Cardiac muscle cell (in vitro differentiated cells and primary cell): ENCODE measurements at places on chromosomes 6 and 20.
A peak's percentile ranks its signal among the peaks of the same experiment; 100 is the strongest.

DNA sequence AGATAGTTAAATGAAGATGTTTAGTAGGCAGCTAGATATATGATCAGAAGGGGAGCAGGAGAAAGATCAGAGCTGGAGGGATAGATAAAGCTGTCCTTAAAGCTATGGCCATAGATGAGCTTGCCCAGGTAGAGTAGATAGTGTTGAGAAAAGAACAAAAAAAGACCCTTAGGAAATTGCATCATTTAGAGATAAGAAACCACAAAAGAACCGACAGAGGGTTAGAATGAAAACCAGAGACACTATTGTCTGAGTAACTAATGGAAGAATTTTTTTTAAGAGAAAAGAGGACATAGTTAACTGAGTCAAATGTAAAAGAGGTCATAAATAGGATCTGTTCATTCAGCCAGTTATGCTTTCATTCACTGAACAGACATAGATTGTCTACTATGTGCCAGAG lies 101.8 kb downstream of the TNFAIP3 start:
- H3K4me1 ChIP-seq = no peaks in the 10 kb centered on the region
- H3K27me3 ChIP-seq = no peaks in the 10 kb centered on the region
- no peak overlapping the region for H3K27ac ChIP-seq
- no peak for DNase-seq
- no peaks in the 10 kb centered on the region for H3K36me3 ChIP-seq

- no peak for DNase-seq
- no peak overlapping the region for H3K4me3 ChIP-seq
- H3K27ac ChIP-seq = no peak overlapping the region
- no peaks in the 10 kb centered on the region for H3K4me1 ChIP-seq
- no peaks in the 10 kb centered on the region for H3K27me3 ChIP-seq
Observed at GRCh38 chr6:170273191-170273590, 17.7 kb downstream of the DLL1 start.

DNA sequence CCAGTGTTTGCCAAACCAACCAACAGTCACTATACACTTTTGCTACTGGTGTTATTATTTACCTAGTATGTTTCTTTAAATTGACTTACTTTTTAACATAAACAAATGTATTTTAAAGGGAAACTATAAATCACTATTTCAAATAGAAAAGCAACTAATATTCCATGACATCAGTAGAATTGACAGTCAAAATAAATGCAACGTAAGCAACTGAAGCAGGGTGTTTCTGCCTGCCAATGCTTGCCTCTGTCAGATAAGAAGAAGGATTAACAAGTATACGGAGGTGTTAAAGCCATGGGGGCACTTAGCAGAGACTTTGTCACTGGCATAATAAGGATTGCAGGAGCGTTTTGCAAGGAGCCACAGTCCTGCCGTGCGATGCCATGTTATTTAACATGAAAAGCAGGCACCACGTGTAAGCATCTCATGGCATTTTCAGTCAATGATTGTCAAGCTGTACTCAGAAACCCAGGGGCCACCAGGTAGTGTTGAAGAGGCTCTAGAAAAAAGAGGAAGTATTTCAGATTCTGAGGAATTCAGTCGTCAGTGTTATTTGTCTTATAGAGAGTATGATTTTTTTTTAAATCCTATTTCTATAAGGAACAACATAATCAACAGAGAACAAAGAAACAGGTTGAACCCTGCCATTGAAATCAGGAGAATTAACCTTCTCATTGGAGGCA lies 131.7 kb downstream of the BFSP1 start:
- peaks cover 5% of the 10 kb centered on the region for H3K4me1 ChIP-seq
- H3K27ac ChIP-seq = no peak overlapping the region
- H3K4me3 ChIP-seq = no peak overlapping the region
- no peaks in the 10 kb centered on the region for H3K36me3 ChIP-seq
- no peak for DNase-seq

GRCh38 chr20:47360297-47361056 lies 4.0 kb upstream of the ZMYND8 start:
- H3K27me3 ChIP-seq = no peaks in the 10 kb centered on the region
- H3K27ac ChIP-seq = peak overlapping the region; percentile 98
- no peak overlapping the region for H3K4me3 ChIP-seq
- H3K36me3 ChIP-seq = no peaks in the 10 kb centered on the region
- DNase-seq = peak; percentile 97
- H3K4me1 ChIP-seq = peaks cover 64% of the 10 kb centered on the region

DNA sequence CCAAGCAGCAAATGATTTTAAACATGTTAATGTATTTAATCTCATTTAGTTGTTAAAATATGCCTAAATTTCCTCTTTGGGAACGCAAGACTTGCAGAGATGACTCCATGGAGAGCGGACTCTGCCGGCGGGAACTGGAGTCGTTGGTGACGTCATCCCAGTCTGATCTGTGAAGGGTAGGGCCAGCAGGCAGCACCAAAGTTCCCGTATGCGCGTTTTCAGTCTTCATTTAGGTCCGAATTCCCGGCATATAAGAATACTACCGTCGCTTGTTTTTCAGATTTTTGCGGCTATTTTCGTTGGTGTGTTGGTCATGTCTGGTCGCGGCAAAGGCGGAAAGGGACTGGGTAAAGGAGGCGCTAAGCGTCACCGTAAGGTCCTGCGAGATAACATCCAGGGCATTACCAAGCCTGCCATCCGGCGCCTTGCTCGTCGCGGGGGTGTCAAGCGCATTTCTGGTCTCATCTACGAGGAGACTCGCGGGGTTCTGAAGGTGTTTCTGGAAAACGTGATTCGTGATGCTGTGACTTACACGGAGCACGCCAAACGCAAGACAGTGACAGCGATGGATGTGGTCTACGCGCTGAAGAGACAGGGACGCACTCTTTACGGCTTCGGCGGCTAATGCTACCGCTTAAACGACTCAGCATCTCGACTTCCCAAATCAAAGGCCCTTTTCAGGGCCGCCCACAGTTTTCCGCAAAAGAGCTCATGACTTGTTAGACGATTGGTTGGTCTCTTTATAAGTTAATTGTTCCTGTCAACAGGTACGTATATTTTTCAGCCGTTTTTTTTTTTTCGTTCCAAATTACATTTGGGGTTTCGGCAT lies 117.3 kb downstream of the HFE start:
- no peaks in the 10 kb centered on the region for H3K36me3 ChIP-seq
- peak overlapping the region; percentile 72 for H3K4me3 ChIP-seq
- H3K27me3 ChIP-seq = no peaks in the 10 kb centered on the region
- DNase-seq = peak; percentile 98
- H3K27ac ChIP-seq = peak overlapping the region; percentile 92

DNA sequence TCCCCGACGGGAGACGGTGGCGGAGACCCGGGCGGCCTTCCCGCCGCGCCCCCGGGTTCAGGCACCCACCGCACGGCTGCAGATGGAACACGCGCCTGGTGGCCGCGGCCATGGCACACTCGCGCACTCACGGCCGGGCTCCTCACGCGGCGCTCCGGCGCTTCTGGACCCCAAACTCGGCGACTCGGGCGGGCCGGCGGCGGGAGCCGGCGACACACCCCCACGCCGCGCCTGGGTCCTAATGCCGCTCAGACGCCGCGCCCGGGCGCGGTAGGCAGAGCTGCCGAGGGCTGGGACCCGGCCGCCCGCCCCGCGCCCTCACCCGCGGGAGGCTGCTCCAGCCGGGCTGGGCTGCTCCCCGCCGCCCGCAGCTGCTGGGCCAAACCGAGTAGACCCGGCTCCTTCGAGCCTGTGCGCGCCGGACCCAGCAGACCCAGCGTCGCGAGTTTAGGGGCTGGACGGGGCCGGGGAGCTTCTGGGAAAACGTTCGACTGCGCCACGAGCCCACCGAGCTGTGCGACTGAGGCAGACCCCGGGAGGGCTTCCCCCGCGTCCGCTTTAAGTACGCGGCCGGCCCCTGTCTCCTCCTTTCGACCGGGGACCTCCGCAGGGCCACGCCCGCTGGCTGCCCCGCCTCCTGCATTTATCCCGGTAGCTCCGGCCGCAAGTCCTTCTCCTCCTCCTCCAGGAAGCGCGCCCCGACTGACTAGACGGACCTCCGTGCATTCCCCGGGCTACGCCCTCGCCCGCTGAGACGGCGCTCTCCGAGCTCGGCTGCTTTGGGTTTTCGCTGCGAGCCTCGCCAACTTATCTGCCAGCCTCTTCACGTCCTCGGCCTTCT lies at the start of gene SLC4A11:
Gene SLC4A11, minus strand, starts transcription at position 165 of the 841 bp plus-strand sequence. Its CDS starts 53 bp downstream, at position 112.
- no peaks in the 10 kb centered on the region for H3K36me3 ChIP-seq
- H3K27ac ChIP-seq = no peak within 1 kb of the TSS
- no peaks in the 10 kb centered on the region for H3K4me1 ChIP-seq
- peak within 1 kb of the TSS; percentile 41 for H3K4me3 ChIP-seq

- no peaks in the 10 kb centered on the region for H3K4me1 ChIP-seq
- no peak for DNase-seq
- H3K27ac ChIP-seq = no peak overlapping the region
- no peaks in the 10 kb centered on the region for H3K27me3 ChIP-seq
- H3K4me3 ChIP-seq = no peak overlapping the region
- H3K36me3 ChIP-seq = no peaks in the 10 kb centered on the region
Observed at GRCh38 chr6:136136274-136136673, 113.8 kb downstream of the MTFR2 start.
